Stomach (tissue), 19 donors: ENCODE measurements at places on chromosomes 7 and 10. TPM values are rescaled to one million over a fixed set of nuclear protein-coding genes. Genes with fewer than 3 reads are reported as not detected.

GRCh38 chr10:62081341-62082270 is 180.1 kb downstream of the ARID5B start:
- peaks cover 39% of the 10 kb centered on the region for H3K4me1 ChIP-seq
- peak overlapping the region; percentile 86 for H3K27ac ChIP-seq
- no peak overlapping the region for H3K4me3 ChIP-seq
- H3K27me3 ChIP-seq, result no peaks in the 10 kb centered on the region
- peaks cover 31% of the 10 kb centered on the region for H3K36me3 ChIP-seq

The GSTO2 gene
- total RNA-seq, result 13.4 TPM

- no peaks in the 10 kb centered on the region for H3K36me3 ChIP-seq
- H3K27ac ChIP-seq, result no peak overlapping the region
- no peak for DNase-seq
- H3K4me3 ChIP-seq, result no peak overlapping the region
- peaks cover 18% of the 10 kb centered on the region for H3K4me1 ChIP-seq
Observed at GRCh38 chr7:105825371-105825770, 51.0 kb downstream of the ATXN7L1 start.

The SH2D4B gene
- 0.18 TPM for total RNA-seq

DNA sequence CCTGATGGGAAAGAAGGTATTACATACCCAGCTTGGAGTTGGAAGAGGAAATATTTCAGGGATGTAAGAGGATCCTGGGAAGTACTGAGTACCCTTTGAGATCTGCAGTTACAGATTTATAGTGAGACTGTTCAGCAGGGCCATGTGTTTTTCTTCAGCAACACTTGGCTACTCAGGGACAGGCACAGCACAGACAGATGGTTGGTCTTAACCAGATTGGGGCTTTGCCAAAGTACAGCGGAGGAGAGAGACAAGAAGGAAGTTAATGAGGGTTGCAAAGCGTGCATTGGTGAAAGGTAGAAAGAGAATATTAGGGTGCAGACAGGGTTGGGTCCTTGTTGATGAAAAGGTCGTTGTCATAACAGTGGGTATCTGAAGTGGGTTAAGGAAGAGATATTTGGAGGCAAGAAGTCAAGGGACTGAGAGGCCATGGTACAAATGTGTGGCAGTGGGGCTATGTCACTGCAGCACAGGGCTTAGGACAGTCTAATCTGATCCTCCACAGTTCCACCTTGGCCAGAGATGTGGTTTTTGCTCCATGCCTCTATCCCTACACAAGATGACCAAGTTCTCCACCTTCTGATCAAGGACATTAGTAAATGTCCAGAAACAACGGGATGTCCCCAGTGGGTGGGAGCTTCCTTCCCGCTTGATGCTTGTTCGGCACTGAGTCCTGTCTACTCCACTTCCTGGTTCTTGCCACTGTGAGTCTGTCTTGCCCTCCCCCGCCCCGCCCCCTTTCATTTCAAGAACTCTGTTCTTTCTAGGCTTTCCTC is 18.9 kb upstream of the DNAJC1 start:
- DNase-seq, result peak; percentile 85
- H3K4me3 ChIP-seq, result no peak overlapping the region
- H3K4me1 ChIP-seq, result peaks cover 14% of the 10 kb centered on the region
- no peaks in the 10 kb centered on the region for H3K36me3 ChIP-seq

DNA sequence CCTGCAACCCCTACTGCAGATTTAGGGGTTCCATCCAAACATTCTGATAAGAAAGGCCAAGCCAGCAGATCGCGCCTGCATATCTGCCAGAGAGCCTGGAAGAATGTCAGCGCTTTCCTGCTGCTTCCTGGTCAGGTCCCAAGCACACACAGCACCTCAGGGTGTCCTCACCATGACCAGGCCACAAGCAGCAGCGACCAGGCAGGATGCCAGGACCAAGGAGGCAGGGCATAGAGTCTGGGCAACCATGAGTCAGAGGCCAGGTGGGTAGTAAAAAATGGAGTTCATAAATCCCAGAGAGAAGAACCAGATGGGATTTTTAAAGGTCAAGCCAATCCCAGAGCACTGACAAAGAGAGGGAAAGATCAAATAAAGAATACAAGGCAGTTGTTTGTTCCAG is 5.5 kb upstream of the FAM131B start:
- H3K27me3 ChIP-seq, result peaks cover 27% of the 10 kb centered on the region
- H3K4me3 ChIP-seq, result no peak overlapping the region
- peaks cover under 1% of the 10 kb centered on the region for H3K4me1 ChIP-seq
- no peak overlapping the region for H3K27ac ChIP-seq

DNA sequence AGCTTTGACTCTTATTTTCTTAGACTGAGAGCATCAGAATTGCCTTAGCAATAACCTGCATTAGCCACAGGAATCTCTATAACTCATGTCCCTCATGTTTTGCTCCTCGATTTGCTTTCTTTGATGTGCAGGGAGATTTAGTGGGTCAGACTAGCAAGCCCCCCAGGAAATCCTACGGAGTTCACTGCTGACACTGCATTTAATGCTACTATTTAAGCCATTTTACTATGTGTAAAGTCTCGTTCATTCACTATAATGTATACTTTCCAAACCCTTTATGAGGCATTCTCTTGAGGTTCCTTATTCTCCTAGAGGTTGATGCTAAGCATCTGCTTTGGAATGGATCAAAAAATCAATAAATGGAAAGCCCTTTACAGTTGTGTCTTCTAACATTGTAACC is 28.4 kb downstream of the DYNC1I1 start:
- no peak overlapping the region for H3K4me3 ChIP-seq
- H3K4me1 ChIP-seq, result no peaks in the 10 kb centered on the region
- DNase-seq, result no peak
- H3K27me3 ChIP-seq, result no peaks in the 10 kb centered on the region
- no peaks in the 10 kb centered on the region for H3K36me3 ChIP-seq
- no peak overlapping the region for H3K27ac ChIP-seq

The FKBP6 gene
- not detected for total RNA-seq

The GPRIN2 gene
- 27.1 TPM for total RNA-seq

DNA sequence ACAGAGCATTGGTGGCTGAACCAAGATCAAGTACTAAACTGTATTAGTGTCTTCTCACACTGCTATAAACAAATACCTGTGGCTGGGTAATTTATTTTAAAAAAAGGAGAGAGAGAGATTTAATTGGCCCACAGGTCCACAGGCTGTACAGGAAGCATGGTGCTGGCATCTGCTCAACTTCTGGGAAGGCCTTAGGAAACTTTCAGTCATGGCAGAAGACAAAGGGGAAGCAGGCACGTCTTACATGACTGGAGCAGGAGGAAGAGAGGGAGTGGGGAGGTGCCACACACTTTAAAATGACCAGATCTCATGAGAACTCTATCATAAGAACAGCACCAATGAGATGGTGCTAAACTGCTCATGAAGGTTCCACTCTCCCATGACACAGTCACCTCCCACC is 95.2 kb upstream of the JCAD start:
- H3K27me3 ChIP-seq, result no peaks in the 10 kb centered on the region
- DNase-seq, result no peak
- H3K27ac ChIP-seq, result no peak overlapping the region
- no peaks in the 10 kb centered on the region for H3K4me1 ChIP-seq
- H3K36me3 ChIP-seq, result no peaks in the 10 kb centered on the region

The NODAL gene
- not detected for total RNA-seq

The EPO gene
- not detected for total RNA-seq

The AVL9 gene
- total RNA-seq, result 55.8 TPM

The UTF1 gene
- total RNA-seq, result not detected

The CYP3A7 gene
- total RNA-seq, result not detected
